ENCODE measurements at places on chromosomes 3 and 15. TPM values are rescaled to one million over a fixed set of nuclear protein-coding genes. Genes with fewer than 3 reads are reported as not detected.

The TM6SF1 gene
- total RNA-seq = 4.1 TPM

GRCh38 chr3:20575146-20575545 lies 389.1 kb upstream of the SGO1 start:
- DNase-seq = no peak

- DNase-seq = no peak
Observed at GRCh38 chr3:17074559-17074958, 189.8 kb downstream of the PLCL2 start.

GRCh38 chr3:74003734-74004133 lies 379.0 kb upstream of the PDZRN3 start:
- DNase-seq = no peak

GRCh38 chr3:150898046-150898754 lies 7.0 kb downstream of the MINDY4B start:
- no peak for DNase-seq
